ENCODE measurements at places on chromosomes 1 and 21.
A peak's percentile ranks its signal among the peaks of the same experiment; 100 is the strongest.

GRCh38 chr1:184463680-184464079 lies 76.9 kb downstream of the C1orf21 start:
- DNase-seq, result no peak

- DNase-seq, result no peak
Observed at GRCh38 chr1:25065321-25065721, 135.2 kb upstream of the RUNX3 start.

DNA sequence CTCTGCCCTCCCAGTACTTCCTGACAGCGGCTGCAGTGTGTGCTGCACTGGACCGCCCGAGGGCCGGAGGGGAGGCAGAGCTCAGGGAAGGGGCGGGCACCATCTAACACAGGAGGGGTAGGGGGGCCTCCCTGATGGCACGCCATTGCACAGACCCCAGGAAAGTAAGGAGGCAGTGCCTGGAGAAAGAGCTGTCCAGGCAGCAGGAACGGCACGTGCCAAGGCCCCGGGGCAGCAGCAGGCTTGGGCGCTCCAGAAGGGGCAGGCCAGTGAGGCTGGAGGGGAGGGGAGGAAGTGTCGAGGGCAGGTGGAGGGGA lies 110.7 kb downstream of the CRYAA start:
- no peak for DNase-seq

DNA sequence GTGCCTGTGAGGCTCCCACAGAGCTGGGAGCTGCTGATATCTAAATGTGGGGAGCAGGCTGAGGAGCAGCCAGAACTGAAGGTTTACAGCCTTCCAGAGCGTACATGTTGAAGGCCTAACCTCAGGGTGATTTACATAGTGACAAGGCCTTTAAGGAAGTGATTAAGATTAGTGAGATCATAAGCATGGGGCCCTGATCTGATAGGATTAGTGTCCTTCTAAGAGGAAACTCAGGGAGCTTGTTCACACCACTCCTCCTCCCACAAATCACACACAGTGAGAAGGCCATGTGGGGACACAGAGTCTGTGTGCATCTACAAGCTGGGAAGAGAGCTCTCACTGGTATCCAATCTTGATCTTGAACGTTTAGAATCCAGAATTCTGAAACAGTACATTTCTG lies 92.3 kb upstream of the NBPF6 start:
- no peak for DNase-seq

DNA sequence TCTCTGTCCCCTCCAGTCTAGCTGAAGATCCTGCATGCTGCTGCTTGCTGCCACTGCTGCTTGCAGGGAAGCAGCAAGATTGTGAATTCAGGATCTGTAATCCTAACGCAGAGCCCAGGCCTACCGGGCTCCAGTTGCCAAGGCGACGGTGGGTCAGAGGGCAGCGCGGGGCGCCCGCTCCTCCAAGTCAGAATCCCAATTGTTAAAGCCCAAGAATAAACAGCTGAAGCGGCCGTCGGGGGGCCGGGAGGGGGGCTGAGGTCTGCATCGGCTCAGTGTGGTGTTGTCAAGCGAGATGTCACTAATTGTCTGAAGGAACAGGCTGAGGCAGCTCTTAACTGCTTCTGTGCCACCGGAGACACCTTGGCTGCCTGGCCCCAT lies 36.8 kb downstream of the AHDC1 start:
- DNase-seq, result no peak

DNA sequence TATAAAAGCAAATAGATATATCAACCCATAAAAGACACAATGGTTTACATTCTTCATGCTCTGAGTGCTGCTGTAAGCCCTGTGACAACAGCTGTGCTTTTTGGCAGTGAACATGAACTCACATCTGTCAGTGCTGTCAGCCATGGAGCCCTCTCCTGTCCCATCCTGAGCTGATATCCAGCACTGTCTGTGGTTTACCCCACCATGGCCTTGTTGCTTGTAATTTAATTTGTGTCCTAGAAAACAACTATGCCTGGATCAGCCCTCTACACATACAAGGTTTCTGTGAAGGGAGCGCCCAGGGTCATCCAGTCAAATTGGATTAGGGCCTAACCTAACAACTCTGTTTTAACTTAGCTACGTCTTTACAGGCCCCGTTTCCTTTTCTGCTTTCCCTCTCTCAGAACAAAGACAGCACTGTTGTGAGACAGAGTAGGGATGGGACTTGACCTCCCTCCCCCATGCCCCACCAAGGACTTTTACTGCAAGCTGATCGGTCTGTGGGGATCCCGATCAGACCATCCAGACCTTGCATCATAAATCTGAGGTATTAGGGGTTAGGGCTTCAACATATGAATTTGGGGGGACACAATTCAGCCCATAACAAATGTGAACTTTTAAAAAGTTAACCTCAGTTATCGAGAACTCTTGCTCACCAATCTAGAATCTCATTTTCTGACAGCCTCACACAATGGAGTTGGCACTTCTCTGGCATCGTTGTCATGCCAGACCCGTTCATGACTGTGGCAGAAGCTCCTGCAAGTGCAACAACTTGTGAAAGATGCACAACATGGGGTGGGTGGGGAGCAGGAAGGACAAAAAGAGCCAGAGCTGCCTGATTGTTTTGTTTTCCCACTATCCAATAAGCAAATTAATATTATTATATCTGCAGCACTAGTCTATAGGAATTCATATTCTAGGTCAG lies 16.4 kb upstream of the SLC44A3 start:
- DNase-seq, result no peak

- DNase-seq, result no peak
Observed at GRCh38 chr1:33914531-33914930, 50.7 kb downstream of the HMGB4 start.

DNA sequence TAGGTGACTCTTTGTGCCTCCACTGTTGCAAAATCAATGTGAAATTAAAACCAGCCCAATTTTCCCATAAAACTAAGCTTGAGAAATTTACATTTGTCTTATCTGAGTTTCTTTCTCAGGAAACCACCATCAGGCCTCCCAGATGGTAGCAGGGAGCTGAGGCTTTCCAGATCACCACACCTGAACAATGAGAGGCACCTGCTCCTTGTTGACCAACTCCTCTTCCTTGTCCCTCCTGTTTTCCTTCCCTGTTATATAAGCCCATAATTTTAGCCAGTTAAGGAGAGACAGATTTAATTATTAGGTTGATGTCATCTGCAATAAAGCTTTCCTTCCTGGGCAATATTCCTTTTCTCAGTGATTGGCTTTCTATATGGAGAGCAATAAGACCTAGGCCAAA lies 32.0 kb upstream of the C1orf185 start:
- DNase-seq, result no peak

- DNase-seq, result no peak
Observed at GRCh38 chr1:175148068-175148467, 44.5 kb downstream of the KIAA0040 start.

- DNase-seq, result no peak
Observed at GRCh38 chr1:27609210-27609555, 5.2 kb upstream of the AHDC1 start.

GRCh38 chr1:203190949-203191348 lies 4.4 kb upstream of the CHI3L1 start:
- no peak for DNase-seq

DNA sequence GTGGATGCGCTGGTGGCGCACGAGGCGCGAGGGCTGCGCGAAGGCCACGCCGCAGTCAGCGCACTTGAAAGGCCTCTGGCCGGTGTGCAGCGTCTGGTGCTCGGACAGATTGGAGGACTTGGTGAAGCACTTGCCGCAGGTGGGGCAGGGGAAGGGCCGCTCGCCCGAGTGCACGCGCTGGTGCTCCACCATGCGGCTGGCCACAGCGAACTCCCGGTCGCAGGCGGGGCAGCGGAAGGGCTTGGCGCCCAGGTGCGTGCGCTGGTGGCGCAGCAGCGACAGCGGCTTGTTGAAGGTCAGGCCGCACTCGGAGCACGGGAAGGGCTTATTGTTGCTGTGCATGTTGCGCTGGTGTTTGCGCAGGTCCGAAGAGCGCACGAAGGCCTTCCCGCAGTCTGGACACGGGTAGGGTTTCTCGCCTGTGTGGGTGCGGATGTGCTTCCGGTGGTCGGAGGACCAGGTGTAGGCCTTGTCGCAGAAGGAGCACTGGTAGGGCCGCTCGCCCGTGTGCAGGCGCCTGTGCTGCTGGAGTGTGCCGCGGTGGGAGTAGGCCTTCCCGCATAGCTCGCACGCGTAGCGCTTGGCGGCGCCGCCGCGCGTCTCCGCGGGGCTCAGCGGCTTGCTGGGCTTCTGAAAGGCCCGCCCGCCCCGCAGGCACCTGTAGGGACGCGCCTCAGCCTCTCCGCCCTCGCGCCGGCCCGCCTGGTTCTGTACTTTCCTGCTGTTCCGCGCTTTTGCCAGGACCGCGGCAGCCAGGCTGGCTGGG lies 4.7 kb downstream of the ZNF648 start:
- no peak for DNase-seq

- no peak for DNase-seq
Observed at GRCh38 chr21:43370091-43370658, 56.8 kb downstream of the SIK1 start.

DNA sequence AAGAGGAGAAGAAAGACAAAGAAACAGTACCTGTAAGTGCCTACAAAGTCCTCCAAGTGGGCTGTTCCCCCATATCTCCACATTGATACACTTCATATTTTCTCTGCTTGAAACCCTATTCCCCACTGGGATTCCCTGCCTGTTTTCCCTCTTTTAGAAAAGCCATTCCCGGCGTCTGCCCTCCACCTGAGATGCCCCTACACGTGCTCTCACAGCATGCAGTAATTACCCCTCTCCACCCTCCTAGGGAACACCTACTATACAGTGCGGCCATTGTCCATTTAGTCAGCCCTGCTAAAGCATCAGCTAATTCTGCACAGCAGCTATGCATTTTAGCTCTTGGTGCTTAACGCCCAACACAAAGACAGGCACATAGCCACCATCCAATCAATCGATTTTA lies 135.7 kb upstream of the TIAM1 start:
- DNase-seq, result no peak

- no peak for DNase-seq
Observed at GRCh38 chr1:63914706-63915105, 140.9 kb downstream of the ROR1 start.

GRCh38 chr1:244804841-244805240 lies 30.6 kb upstream of the COX20 start:
- DNase-seq, result no peak

GRCh38 chr1:235843461-235843961 lies 23.2 kb downstream of the LYST start:
- DNase-seq, result no peak

DNA sequence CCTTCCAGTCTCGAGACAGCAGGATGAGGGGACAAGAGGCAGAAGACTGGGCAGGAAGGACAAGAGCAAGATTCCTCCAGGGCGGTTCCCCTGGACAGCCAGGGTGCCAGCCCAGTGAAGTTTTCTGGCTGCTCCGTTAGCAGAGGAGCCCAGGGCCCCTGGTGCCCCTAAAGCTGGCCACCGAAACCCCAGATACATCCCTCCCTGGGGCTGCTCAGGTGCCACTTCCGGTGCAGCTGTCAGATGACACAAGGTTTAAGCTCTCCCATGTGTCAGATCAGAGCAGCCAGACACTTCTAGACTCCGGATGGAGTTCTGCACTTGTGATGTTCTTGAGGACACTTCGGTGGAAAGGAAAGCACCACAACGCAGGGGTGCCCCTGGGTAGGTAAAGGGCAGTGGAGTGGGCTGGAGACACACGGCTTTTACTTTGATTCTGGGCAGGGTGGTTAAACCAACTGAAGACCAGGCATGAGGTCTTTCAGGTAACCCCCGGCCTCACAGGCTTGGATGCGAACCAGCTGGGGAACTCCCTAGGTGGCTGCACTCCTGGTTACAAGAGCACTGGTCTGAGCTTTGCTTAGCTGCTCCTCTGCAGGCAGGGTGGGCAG lies 85.7 kb downstream of the ITPKB start:
- DNase-seq, result peak; percentile 45

GRCh38 chr1:207454046-207454964 lies at the start of gene CR2:
CR2 (plus strand) TSS chr1:207454328; CDS start chr1:207454419, 91 bp downstream.
- DNase-seq, result peak; percentile 9

- no peak for DNase-seq
Observed at GRCh38 chr1:185360714-185361113, 43.7 kb upstream of the IVNS1ABP start.

GRCh38 chr1:181094416-181095212 lies 6.1 kb downstream of the IER5 start:
- DNase-seq, result no peak

DNA sequence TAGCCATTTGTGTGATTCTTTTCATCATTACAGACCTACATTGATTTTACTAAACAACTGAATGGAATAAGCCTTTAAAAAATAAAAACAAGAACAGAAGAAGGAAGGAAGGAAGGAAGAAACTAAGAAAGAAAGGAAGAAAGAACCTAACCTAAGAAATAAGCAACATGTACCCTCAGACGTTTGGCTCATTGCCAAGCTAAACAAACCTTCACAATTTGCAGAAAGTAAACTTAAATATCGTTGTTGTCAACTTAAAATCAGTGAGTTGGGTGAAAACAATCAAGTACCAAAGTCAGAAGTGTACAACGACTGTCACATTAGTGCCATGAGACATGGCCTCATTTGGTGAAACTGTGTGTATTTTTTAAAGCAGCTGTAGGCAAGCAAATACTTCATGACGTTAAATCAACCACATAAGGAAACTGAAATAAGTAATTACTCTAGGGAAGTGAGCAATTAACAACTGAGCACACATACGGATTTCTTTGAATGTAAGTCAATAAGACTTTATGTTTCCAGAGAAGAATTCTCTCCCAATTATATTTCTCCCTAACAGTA lies 313.1 kb upstream of the TMPRSS15 start:
- no peak for DNase-seq

DNA sequence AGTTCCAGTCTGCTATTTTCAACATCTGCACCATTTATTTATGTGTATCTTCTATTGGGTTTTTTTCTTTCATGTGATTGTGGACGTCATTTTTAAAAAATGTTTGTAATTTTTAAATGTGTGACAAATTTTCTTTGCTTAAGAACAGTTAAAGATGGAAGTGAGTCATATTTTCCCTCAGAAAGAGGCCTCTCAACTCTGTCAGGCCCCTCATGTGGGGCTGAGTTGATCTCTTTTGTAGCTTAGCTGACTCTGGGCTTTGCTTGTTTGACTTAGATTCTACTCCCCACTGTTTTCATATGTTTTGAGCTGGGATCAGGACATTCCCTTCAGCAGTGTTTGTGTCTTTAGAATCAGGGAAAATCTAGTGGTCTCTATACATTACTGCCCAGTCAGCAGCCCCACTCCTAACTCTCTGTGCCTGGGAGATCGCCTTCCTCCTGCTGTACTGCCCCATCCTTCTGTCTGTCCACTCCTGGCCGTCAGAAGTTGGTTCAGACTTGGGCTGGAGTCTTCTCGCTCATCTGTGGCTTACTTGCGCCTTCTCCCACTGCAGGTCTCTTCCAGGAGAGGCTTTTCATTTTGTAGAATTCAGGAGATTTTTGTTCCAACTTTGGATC lies 137.4 kb downstream of the DYRK1A start:
- DNase-seq, result no peak

DNA sequence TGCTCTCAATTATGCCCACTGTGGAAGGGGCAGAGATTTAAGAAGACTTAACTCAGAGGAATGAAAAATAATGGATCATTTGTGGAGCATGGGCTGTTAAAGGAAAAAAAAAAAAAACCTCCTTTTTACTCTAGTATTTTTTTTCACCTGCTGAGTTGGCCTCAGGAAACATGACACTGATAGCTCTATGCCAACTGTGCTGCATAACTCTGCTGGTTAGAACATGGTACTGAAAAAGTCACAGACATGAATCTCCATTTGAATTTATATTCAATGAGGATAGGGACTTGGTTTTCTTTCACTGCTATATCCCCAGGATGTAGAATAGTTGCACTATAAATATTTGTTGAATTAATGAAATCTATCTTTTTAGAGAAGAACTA lies 86.1 kb upstream of the KIAA0040 start:
- no peak for DNase-seq

GRCh38 chr1:157487504-157487903 lies 64.8 kb downstream of the FCRL5 start:
- DNase-seq, result no peak
